ENCODE measurements at places on chromosomes 12 and 14. TPM values are rescaled to one million over a fixed set of nuclear protein-coding genes. Genes with fewer than 3 reads are reported as not detected.

- DNase-seq: no peak
These were observed 52.3 kb downstream of the SOCS2 start for GRCh38 chr12:93624595-93625294.

DNA sequence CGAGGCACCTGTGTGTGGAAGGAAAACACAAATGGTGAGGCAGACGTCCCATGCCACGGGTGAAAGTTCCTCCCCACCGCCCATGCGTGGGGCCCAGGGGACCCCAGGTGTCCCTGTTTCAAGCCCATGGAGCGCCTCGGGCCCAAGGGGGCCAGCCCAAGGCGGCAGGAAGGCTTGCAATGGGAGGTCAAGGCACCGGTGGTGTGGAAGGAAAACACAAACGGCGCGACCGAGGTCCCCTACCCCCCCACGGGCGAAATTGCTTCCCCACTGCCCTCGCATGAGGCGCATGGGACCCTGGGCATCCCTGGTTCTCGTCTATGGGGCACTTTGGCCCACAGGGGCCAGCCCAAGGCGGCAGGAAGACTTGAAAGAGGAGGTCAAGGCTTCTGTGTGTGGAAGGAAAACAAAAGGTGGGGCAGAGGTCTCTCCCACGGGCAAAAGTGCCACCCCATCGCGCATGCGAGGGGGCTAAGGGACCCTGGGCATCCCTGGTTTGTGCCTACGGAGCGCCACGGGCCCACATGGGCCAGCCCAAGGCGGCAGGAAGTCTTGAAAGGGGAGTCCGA is 379.4 kb downstream of the ALG10 start:
- no peak for DNase-seq

The MGP gene
- not detected for total RNA-seq

GRCh38 chr12:108689314-108690190 is 41.8 kb downstream of the CORO1C start:
- DNase-seq: peak; percentile 37

Measured in neural crest cell (in vitro differentiated cells).